Vagina (tissue), 2 donors: ENCODE measurements at places on chromosomes 6 and 20.

DNA sequence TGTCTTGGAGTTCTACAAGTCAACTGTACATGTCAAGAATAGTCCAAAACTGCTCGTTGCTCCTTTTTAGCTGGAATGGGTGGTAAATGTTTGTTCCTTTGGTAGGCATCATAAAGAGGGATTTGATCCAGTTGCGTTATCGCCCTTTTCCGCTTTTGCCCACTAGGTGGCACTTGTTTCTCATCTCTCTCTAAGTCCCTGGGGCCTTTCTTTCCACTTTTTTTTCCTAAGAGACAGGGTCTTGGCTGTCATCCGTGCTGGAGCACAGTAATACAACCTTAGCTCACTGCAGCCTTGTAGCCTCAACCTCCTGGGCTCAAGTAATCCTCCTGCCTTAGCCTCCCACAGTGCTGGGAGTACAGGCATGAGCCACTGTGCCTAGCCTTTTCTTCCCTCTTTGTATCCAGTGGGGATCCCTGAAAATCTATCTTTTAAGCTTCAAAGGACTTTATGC is 20.7 kb downstream of the GTPBP2 start:
- no peak for DNase-seq

GRCh38 chr6:63321821-63322220 is 2.0 kb upstream of the LGSN start:
- DNase-seq: no peak

- no peak for DNase-seq
Measured at GRCh38 chr6:130587778-130588520, 222.1 kb downstream of the TMEM200A start.

- no peak for DNase-seq
Measured at GRCh38 chr6:41801380-41801779, 13.9 kb downstream of the TOMM6 start.
